ENCODE measurements at places on chromosomes 12 and 14.

DNA sequence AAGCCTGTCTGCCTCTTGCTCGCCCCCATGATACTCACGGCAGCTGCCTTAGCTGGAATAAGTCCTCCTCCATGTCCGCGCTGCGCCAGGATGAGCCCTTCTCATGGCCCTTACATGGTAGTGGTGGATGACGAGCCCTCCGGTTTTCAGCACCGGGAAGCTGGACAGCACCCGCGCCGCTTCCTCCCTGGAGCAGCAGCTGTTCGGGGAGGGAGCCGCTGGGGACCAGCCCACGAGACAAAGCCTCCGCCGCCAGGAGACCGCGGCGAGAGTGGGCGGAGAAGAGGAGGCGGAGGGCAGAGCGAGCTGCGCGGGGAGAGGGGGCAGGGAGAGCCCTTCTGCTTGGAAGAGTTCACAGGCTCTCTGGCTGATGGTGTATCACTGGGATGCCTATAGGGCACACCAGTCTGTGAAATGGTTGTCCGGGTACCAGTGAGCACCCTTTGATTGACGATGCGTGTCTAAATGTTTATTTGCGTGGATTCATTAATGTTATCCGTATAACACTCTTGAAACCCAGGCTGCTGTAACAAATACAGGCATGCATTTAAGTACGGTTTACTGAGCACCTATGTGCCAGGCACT is at the start of gene SVOP:
SVOP (minus strand) TSS at position 273 of the 585 bp plus-strand sequence; CDS start at position 73, 200 bp downstream.
- no peak within 1 kb of the TSS for H3K4me3 ChIP-seq
- H3K27ac ChIP-seq, result no peak within 1 kb of the TSS
- no peaks in the 10 kb centered on the region for H3K36me3 ChIP-seq
- H3K4me1 ChIP-seq, result no peaks in the 10 kb centered on the region
- DNase-seq, result peak; percentile 75

DNA sequence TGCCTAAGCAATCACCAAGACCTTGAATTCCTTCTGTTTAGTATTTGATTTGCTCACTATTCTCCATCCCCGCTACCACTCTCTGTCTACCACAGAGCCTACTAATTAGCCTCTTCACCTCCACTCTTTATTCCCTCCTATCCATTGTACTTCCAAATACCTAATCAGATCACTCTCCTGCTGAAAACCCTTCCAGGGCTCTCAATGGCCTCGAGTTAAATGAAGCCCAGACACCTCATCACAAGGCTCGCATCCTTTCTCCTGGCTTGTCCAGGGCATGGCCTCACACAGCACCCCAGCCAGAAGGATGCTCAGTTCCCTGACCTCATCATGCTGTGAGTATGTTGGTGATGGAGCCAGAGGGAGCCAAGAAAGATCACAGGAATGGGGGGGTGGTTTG is 71.4 kb upstream of the PRMT8 start:
- DNase-seq, result no peak
- H3K4me3 ChIP-seq, result no peak overlapping the region
- H3K36me3 ChIP-seq, result no peaks in the 10 kb centered on the region
- H3K27me3 ChIP-seq, result no peaks in the 10 kb centered on the region

- no peak overlapping the region for H3K4me3 ChIP-seq
- no peak for DNase-seq
- no peaks in the 10 kb centered on the region for H3K36me3 ChIP-seq
- no peak overlapping the region for H3K27ac ChIP-seq
Observed at GRCh38 chr12:96982671-96983070, 75.6 kb downstream of the NEDD1 start.

- H3K4me3 ChIP-seq, result no peak overlapping the region
- no peaks in the 10 kb centered on the region for H3K27me3 ChIP-seq
- DNase-seq, result no peak
- H3K36me3 ChIP-seq, result peaks cover 2% of the 10 kb centered on the region
- H3K27ac ChIP-seq, result no peak overlapping the region
Observed at GRCh38 chr12:122467983-122468382, 32.7 kb downstream of the ZCCHC8 start.

- no peak overlapping the region for H3K27ac ChIP-seq
- H3K4me1 ChIP-seq, result peaks cover 7% of the 10 kb centered on the region
- DNase-seq, result no peak
Observed at GRCh38 chr12:47249719-47250357, 170.1 kb upstream of the AMIGO2 start.

GRCh38 chr12:94736004-94736403 is 85.6 kb upstream of the TMCC3 start:
- DNase-seq, result no peak
- H3K36me3 ChIP-seq, result no peaks in the 10 kb centered on the region
- no peak overlapping the region for H3K4me3 ChIP-seq

GRCh38 chr12:123238961-123239360 is 5.7 kb downstream of the MTRFR start:
- H3K27me3 ChIP-seq, result no peaks in the 10 kb centered on the region
- peaks cover 13% of the 10 kb centered on the region for H3K4me1 ChIP-seq
- no peak overlapping the region for H3K27ac ChIP-seq
- no peak overlapping the region for H3K4me3 ChIP-seq
- H3K36me3 ChIP-seq, result no peaks in the 10 kb centered on the region

DNA sequence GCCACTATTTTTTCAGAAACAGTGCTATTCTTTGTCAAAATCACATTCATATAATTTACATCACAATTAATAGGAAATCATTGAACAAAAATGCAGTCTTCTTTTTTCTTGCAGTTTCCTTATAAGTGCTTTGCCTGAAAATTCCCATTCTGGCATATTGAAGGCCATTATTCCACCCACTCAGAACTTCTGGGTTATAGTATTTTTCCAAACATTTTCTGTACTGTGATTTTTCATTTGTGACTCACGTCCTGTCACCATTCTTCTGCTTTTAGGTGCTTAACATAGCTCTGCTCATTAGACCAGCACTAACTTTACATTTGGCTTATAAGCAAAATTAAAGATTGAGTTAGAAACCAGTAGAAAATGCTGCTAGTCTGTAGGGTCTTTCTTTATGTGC is 241.0 kb upstream of the NPAS3 start:
- peaks cover 7% of the 10 kb centered on the region for H3K4me1 ChIP-seq
- no peak overlapping the region for H3K4me3 ChIP-seq
- peaks cover 2% of the 10 kb centered on the region for H3K27me3 ChIP-seq
- no peak overlapping the region for H3K27ac ChIP-seq

DNA sequence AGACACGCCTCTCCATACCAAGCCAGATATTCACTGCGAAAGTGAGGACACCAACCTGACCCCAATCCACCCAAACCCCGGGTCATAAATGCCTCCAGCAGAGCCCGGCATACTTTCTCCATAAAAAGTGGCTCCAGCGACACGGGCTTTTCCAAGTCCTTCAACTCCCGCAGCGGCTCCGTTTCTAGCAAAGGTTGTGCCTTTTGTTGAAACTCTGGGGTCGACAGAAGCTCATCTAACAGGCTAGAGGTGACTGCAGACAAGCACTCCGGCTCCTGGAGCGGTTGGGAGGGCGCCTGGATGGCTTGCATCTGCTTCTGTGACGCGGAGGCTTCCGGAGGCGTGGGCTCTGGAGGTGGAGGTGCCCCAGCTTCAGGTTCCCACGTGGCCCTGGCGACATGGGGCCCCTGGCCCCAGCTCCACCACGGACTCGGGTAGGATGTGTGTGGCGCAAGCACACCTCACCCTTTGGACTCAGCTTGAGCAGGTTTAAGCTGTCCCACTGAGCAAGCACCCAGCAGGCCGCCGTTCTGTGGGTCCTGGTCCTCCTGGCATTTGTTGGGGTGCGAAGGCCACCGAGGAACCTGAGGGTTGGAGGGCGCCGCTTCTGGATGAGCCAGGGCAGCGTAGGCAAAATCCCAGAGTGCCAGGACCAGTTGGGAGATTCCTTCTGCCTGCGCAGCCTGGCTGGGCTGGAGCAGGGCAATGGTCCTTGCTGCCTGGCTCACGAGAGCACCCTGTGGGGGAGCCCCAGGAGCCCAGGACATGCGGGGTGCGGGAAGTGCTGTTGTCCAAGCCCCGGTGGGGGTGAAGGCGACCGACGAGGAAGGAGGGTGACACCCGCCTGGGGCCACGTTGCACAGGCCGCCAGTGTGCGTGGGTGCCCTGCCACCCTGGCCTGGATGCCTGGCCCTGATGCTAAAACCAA is 186.3 kb downstream of the ALG10 start:
- H3K4me1 ChIP-seq, result no peaks in the 10 kb centered on the region
- H3K4me3 ChIP-seq, result no peak overlapping the region
- no peaks in the 10 kb centered on the region for H3K27me3 ChIP-seq
- no peaks in the 10 kb centered on the region for H3K36me3 ChIP-seq
- no peak for DNase-seq

- H3K4me1 ChIP-seq, result peaks cover 10% of the 10 kb centered on the region
- DNase-seq, result peak; percentile 22
- no peak overlapping the region for H3K27ac ChIP-seq
- no peaks in the 10 kb centered on the region for H3K27me3 ChIP-seq
- no peak overlapping the region for H3K4me3 ChIP-seq
- peaks cover 11% of the 10 kb centered on the region for H3K36me3 ChIP-seq
Observed at GRCh38 chr12:121916719-121917118, 1.7 kb upstream of the CFAP251 start.

DNA sequence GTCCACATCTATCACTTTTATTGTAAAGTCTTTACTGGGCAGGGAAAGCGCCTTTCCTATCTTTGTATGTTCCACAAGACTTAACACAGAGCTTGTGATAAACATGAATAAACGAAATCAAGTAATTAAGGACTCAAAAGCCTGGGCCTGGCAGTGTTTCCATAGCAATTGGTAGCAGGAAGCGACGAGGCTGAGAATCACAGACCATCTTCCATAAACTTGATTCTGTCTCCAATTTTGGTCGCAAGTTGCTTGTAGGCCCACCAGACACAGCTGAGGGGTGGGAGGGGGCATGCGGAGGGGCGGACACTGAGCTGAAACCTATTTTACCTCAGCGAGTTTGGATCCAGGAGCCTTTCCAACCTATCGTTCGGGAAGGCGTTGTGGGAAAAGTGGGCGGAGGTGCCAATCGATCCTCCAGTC is 302 bp downstream of the CCDC38 start:
- H3K4me1 ChIP-seq, result peaks cover 4% of the 10 kb centered on the region
- H3K4me3 ChIP-seq, result peak overlapping the region; percentile 33
- no peak overlapping the region for H3K27ac ChIP-seq
- H3K36me3 ChIP-seq, result no peaks in the 10 kb centered on the region

DNA sequence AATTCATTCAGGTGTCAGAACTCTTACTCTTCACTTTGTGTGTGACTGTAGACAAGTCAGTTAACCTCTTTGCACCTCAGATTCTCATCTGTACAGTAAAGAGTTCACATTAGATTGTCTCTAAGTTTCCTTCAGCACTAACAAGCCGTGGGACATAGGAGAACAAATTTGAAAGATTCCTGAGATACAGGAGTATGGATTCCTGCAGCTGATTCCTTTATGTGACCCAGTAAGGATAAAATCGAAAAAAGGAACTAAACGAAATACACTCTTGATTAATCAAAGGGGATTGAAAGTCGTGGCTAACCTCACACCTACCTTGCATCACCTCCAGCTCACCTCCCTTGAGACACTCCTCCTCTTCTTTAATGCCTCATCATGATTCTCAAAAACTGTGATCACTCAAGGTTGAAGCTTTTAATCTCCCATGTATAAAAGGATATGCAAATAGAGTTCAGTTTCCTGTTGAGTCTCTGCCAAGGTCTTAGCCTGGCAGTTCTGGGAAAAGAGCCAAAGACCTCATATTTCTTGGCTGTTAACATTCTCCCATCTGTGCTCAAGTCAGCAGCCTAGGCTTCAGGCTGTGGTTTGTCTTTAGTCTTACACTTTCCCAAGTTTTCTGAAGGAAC is 156.6 kb downstream of the DAD1 start:
- no peak overlapping the region for H3K27ac ChIP-seq
- peak; percentile 97 for DNase-seq
- peaks cover 29% of the 10 kb centered on the region for H3K4me1 ChIP-seq
- H3K36me3 ChIP-seq, result no peaks in the 10 kb centered on the region

DNA sequence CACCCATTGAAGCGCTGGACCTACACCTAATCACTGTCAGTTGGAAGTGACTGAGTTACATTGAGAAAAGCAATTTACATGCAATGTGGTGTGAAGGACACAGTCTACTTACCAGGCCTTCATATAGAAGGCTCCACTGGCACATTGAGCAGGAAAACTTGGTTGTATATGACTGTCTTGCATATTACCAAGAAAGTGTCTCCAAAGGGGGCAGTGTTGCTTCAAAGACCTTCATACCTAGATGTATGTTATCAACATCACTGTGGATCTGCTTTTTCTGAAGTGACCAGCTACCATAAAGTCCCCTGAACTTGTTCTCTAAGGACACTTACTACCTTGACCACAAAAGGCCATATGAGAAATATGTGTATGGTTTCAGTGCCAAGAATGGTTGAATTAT is 64.1 kb downstream of the NELL2 start:
- H3K27ac ChIP-seq, result no peak overlapping the region
- no peak overlapping the region for H3K4me3 ChIP-seq
- no peaks in the 10 kb centered on the region for H3K27me3 ChIP-seq
- no peaks in the 10 kb centered on the region for H3K4me1 ChIP-seq

DNA sequence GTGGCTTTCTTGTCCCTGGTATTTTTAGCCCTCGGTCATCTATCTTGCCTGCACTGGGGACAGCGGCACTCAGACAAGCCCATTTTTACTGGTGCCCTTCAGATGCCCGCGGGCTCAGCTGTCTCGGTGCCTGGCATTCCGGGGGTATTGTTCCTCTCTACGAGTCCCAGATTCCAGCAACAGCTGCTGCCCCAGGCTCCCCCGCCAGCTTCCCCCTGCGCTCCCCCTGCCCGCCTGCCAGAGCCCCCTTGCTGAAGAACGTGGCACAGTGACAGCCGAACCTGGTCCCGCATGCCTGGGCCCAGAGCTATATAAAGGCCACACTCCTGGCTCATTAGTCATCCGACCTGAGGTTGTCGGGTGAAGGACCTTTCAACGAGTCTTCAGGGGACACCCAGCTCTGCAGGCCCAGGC is 10.9 kb upstream of the MYL2 start:
- H3K4me3 ChIP-seq, result no peak overlapping the region
- H3K27ac ChIP-seq, result no peak overlapping the region
- H3K4me1 ChIP-seq, result no peaks in the 10 kb centered on the region

- H3K27ac ChIP-seq, result no peak overlapping the region
- no peaks in the 10 kb centered on the region for H3K36me3 ChIP-seq
- no peak overlapping the region for H3K4me3 ChIP-seq
- H3K27me3 ChIP-seq, result no peaks in the 10 kb centered on the region
Observed at GRCh38 chr14:95293449-95293848, 26.3 kb downstream of the CLMN start.

DNA sequence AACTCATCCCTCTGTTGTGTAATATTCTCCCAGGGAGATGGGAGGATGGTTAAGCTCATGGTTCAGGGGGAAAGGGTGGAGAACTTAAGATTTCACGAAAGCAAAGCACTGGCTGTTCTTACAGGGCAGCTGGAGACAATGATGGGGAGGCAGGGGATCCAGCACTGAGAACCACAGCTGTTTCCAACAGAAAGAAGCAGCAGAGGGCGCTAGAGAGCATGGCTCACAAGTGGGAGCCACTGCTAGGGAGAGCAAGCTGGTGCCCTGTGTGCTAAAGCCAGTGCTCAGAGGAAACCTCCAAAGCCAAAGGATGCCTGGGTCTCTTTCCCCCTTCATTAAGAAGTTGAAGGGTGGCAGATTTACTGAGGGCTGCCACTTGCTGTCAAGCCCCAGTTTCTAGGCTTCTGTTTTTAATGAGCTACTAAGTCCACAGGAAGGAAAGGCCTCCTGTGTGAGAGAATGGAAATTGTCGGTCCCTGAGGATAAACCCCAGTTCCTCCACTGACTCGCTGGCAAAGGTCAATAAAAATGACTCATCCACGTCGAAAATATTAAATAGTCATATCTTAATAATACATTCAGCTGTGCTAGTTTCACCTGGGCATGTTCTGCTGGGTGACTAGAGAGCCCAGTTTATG is 199.7 kb downstream of the ANO2 start:
- peaks cover 36% of the 10 kb centered on the region for H3K36me3 ChIP-seq
- no peak overlapping the region for H3K4me3 ChIP-seq
- peaks cover 16% of the 10 kb centered on the region for H3K4me1 ChIP-seq
- no peaks in the 10 kb centered on the region for H3K27me3 ChIP-seq
- H3K27ac ChIP-seq, result peak overlapping the region; percentile 39

GRCh38 chr14:102280376-102280962 is 24.5 kb downstream of the MOK start:
- no peak overlapping the region for H3K27ac ChIP-seq
- H3K4me1 ChIP-seq, result no peaks in the 10 kb centered on the region
- no peaks in the 10 kb centered on the region for H3K36me3 ChIP-seq
- H3K4me3 ChIP-seq, result no peak overlapping the region

All from endothelial cell of umbilical vein (primary cell).